ENCODE measurements at places on chromosomes 5 and 9.

DNA sequence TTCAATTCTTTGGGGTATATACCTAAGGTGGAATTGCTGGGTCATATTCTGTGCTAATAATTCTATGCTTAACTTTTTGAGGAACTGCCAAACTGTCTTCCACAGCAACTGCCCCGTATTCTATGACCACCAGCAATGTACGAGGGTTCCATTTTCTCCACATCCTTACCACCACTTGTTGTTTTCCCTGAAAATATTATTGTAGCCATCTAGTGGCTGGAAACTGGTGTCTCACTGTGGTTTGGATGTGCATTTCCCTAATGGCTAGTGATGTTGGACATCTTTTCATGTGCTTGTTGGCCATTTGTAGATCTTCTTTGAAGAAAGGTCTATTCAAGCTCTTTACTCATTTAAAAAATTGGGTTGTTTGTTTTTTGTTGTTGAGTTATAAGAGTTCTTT is 30.7 kb downstream of the MSX2 start:
- no peak for DNase-seq

DNA sequence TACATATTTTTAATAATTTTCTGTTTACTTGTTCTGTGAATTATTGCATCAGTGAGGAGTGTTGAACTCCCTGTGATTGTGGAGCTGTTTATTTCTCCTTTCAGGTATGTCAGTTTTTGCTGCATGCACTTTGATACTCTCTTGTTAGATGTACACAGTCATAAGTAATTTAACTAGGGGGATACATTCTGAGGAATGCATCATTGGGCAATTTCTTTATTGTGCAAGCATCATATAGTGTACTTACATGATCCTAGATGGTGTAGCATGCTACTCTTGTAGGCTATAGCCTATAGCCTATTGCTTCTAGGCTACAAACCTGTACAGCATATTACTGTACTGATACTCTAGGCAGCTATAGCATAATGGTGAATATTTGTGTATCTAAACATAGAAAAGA is 9.5 kb downstream of the DENND4C start:
- no peak for DNase-seq

GRCh38 chr9:38164659-38165221 is 95.7 kb upstream of the SHB start:
- no peak for DNase-seq

- peak; percentile 72 for DNase-seq
Measured at GRCh38 chr9:90774682-90775081, 26.9 kb upstream of the SYK start.

GRCh38 chr5:10301842-10302610 is 5.7 kb downstream of the CMBL start:
- no peak for DNase-seq

- no peak for DNase-seq
Measured at GRCh38 chr5:132220491-132220890, 7.2 kb downstream of the P4HA2 start.

DNA sequence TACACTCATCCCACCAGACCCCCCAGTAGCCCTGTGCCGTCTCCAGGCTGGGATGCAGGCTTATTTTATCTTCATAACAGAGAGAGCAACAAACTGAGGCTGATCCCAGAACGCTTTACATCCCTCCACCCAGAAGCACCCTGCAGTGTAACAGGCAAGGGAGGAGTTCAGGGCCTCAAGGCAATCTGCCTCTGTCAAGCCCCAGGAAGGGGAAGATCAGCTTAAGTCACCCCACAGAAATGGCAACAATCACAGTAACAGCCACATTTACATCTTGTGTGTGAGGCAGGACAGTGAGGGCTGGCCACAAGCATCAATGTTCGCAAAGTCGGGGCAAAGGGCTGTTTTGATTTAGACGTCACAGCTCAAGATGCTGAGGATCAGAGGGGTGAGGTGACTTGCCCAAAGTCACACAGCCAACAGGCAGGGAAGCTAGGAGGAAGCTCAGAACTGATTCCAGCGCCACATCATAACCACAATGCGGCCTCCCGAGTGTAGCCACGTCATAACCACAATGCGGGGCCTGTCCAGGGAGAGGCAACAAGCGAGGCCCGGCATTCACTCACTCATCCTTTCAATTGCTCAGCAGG is 14.4 kb downstream of the STK10 start:
- no peak for DNase-seq

- no peak for DNase-seq
Measured at GRCh38 chr9:38065369-38066075, 3.5 kb downstream of the SHB start.

DNA sequence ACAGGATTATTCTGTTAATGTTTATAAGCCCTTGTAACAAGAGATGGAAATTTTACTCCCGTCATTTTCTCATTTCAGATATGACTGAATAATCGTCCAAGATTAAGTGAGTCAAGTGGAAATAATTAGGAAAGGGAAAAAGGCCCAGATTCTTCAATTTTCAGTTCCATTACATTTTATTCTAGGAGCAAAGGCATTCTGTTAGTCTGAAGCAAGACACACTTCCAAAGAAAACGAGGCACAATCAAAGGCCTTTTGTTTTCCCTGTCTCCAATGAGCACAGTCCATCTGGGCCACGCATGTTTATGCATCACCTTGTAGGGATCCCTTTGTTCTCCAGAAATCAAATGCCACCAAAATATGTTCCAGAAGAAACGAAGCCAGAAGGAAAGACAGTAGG is 382.9 kb upstream of the RFX3 start:
- DNase-seq = no peak

GRCh38 chr5:154193283-154193682 is 2.8 kb downstream of the GALNT10 start:
- no peak for DNase-seq

GRCh38 chr9:99929652-99930051 is 23.2 kb downstream of the STX17 start:
- no peak for DNase-seq

- no peak for DNase-seq
Measured at GRCh38 chr9:72477930-72478518, 43.4 kb upstream of the TMC1 start.

DNA sequence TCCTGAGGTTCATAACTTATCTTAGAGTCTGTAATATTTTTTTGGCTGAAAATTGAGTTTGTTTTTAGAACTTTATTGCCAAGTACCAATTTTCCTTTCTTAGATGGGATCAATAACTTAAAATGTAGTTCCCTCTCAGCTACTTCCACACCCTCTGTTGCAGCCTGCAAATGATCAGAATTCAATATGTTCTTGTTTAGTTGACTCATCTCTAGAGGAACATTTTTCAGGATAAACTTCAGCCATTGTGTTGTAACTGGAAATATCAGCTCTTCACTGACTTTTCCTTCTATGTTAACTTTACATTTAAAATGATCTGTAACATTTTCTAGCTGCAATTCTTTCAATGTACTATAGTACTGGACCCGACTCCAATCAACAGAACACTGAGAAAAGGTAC is 115.7 kb downstream of the ESM1 start:
- DNase-seq = no peak

GRCh38 chr9:132381966-132382541 is 24.6 kb downstream of the TTF1 start:
- DNase-seq = peak; percentile 54

DNA sequence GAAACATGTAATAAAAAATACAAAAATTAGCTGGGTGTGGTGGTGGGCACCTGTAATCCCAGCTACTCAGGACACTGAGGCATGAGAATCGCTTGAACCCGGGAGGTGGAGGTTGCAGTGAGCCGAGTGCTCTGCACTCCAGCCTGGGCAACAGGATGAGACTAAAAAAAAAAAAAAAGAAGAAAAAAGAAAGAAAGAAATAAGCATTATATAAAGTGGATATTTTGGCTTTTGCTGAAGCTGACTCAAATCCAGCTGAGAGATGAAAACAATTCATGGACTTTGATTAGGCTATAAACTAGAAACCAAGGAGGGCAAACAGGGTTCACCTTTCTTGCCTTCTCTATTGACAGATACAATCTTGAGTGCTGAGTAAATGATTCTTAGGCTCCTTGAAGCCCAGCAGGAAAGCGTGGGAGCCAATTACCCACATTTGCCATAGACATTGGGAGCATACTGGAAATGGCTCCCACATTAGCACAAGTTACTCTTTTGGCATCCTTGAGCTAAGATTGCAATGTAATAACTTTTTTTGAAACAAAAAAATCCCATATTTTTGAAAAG is 2.4 kb upstream of the BTF3 start:
- no peak for DNase-seq

DNA sequence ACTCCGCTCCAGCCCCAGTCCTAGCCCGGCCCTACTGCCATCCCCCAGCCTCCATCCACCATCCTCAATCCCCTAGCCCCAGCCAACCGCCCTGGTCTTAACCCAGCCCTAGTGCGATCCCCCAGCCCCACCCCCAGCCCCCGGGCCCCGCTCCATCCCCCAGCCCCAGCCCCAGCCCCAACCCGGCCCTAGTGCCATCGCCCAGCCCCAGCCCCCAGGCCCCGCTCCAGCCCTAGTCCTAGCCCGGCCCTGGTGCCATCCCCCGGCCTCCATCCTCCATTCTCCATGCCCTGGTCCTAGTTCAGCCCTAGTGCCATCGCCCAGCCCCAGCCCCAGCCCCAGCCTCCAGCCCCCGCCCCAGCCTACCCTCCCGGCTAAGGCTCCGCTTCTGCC is 398 bp downstream of the TOR1A start:
- DNase-seq = no peak

- no peak for DNase-seq
Measured at GRCh38 chr9:87888501-87888900, 5.8 kb downstream of the SPATA31E1 start.

DNA sequence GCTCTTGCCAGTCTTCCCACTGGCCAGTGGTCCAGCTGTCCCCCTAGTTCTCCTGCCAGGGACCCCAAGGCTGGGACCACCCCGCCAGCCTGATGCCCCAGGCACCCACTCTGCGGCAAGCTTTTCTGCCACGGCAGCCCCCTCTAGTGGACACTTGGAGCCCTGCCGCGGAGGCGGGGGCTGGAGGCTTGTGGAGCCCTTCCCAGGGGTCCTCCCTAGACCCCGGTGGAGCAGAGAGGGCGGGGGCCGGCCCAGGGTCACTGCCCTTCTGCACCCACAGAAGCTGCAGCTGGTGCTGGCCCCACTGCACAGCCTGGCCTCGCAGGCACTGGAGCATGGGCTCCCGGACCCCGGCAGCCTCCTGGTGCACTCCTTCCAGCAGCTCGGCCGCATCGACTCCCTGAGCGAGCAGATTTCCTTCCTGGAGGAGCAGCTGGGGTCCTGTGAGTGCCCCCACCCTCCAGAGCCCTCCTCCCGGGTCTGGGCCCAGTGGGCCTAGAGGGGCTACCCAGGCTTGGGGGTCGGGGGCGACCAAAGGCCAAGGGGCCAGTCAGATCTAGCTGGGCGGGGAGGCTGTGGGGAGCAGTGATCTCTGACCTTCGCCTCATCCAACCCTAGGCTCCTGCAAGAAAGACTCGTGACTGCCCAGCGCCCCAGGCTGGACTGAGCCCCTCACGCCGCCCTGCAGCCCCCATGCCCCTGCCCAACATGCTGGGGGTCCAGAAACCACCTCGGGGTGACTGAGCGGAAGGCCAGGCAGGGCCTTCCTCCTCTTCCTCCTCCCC is 9.1 kb downstream of the EGFL7 start:
- DNase-seq = peak; percentile 68

DNA sequence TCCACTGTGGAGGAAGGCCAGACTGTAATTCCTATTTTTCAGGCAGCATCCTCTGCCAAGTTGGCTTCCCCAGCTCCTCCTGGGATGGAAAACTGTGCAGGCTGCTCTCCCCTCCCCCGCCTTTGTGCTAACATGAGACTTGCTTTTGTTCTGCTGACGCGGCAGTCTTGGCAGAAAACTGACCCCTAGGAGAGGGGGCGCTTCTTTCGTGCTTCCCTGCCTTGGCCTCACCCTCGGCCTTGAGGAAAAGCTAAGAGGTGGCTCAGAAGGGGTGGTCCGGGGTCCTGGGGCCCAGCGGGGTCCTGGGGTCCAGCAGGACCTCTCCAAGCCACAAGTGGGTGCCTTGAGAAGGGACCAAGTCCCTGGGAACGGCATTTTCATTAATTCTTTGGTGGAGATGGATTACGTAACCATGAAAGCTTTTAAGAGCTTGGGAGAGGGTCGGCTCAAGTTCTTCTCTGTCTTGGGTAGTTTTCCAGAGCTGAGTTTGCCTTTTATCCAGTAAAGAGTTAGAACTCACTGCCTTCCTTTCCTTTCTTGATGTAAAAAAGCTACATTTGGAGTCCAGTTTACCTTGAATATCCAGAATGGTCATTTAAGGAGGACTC is 51.0 kb downstream of the SH3PXD2B start:
- DNase-seq = no peak

DNA sequence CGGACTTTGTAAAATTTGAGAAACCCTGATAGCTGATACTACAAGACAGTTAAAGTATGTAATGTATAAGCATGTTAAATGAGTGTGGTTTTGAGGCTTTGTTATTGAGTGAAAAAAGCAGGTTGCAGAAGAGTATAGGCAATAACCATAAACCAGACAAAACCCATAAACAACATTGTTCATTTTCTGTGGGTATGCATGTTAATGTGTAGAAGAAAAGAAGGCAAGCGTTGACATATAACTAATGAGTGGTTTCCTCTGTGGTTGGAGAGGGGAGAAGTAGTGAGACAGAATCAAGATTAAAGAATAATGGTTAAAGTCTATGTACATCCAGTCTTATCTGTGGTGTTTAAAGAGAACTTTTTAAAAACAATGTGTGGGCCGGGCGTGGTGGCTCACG is 26.2 kb downstream of the RAD23B start:
- DNase-seq = no peak

DNA sequence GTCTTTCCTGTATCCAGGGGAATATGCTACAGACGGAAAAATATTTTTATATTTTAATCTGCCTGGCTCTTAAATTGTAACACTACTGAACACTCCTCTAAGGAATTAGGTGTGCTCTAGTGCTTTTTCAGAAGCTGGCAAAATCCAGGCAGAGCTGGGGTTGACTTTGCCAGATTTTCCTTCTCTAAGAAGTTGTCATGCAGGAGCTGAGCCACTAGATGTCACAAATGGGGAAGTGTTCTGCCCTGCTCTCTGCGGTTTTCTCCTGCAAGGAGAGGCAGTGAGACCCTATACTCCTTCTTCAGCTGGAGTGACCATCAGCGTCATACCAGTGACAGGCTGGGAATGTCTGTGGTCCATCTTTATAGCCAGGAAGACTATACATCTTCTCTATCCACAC is 112.5 kb downstream of the HAPLN1 start:
- DNase-seq = peak; percentile 8

- no peak for DNase-seq
Measured at GRCh38 chr5:102529031-102529430, 30.2 kb upstream of the SLCO6A1 start.

- DNase-seq = no peak
Measured at GRCh38 chr9:68437785-68438184, 81.4 kb downstream of the PGM5 start.

DNA sequence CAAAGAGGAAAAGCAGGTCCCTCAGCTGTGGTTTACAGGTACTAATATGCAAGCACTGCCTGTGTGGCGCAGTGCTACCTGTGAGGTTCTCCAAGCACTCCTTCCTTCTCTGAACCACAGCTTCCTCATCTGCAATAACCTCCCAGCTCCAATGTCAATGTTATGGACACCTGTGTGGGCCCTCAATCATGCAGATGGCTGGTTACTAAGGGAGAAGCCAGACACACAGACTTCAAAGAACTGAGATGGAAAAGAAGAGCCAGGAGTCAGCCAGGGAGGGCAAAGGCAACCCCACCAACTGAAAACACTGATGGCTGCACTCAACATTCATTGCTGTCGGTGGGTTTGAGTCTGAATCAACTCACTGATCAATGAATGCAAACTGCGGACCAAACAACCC is 77.7 kb downstream of the NR6A1 start:
- no peak for DNase-seq
